ENCODE measurements at places on chromosomes 13 and 19.

- no peak for DNase-seq
Measured at GRCh38 chr19:40932008-40932959, 50.3 kb upstream of the CYP2A7 start.

- DNase-seq: no peak
Measured at GRCh38 chr19:58364146-58364545, 1.6 kb upstream of the ZNF497 start.

GRCh38 chr13:19052180-19052579 lies 129.4 kb downstream of the TUBA3C start:
- DNase-seq: no peak

GRCh38 chr19:51702103-51702824 lies 9.1 kb downstream of the SPACA6 start:
- DNase-seq: no peak

GRCh38 chr19:51258165-51259160 lies 7.6 kb downstream of the SIGLECL1 start:
- no peak for DNase-seq

Data from NCI-H524 (cell line).